ENCODE measurements at places on chromosomes 13 and 19.

DNA sequence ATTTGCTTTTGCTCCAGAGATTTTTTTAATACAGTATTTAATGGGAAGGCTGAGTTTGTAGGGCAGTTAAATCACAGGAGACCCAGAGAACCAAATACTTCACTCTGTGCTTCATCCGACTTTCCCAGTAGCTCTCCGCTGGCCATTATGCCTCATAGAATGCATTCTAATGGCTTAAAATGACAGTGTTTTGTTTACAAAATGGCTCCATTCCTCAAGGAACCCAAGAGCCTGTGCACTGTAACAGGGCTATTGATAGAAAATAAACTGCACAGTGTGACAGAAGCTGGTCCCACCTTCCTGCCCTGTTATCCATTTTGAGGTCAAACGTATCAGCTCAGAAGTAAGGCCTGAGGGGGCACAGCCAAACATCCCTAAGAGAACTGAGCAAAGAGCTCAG is 136.5 kb downstream of the RAP2A start:
- ATAC-seq: no peak

DNA sequence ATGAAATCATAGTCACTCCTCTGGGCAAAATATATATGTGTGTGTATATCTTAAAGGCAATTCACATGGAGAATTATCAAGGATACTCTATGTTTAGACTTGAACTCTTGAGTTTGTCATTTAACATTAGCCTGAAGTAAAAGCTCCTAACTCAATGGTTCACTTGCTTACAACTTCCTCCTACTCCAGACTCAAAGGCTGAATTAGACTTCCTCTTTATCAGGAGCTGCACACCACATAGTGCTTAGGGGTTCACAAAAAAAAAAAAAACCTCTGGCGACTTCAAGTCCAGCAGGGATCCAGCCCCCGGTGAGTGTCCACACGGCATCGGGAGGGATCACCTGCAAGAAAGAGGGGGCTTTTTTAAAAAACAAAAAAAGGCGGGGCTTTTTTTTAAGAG is 68.2 kb upstream of the LSM14A start:
- ATAC-seq: no peak

GRCh38 chr19:40533508-40533907 is 43.2 kb upstream of the SHKBP1 start:
- ATAC-seq: no peak

DNA sequence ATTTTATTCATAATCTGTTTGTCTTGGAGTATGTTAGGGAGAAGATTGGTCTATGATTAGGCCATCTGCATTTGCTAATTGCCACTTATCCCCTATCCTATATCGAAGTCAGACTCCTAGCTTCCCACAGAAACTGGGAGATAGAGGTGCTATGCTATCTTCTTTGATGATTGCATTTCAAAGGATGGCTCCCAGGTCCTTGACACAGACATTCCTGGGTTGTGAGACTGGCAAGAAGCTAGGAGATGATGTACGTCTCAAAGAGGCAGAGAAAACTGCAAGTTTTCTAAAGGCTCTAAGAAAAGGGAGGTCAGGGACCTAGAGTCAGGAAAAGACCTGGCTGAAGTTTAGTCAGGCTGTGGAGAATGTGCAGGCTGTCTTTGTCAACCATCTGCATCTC is 1251.9 kb downstream of the PCDH17 start:
- no peak for ATAC-seq

- ATAC-seq: peak; percentile 9
Observed at GRCh38 chr19:45863840-45864628, at the start of gene FOXA3. Gene FOXA3, plus strand, starts transcription at chr19:45864326. Its CDS starts 131 bp downstream, at chr19:45864457.

- no peak for ATAC-seq
Observed at GRCh38 chr13:45951724-45952123, 100.2 kb upstream of the SIAH3 start.

GRCh38 chr19:17404015-17404414 is 1.4 kb downstream of the BST2 start:
- ATAC-seq: no peak

DNA sequence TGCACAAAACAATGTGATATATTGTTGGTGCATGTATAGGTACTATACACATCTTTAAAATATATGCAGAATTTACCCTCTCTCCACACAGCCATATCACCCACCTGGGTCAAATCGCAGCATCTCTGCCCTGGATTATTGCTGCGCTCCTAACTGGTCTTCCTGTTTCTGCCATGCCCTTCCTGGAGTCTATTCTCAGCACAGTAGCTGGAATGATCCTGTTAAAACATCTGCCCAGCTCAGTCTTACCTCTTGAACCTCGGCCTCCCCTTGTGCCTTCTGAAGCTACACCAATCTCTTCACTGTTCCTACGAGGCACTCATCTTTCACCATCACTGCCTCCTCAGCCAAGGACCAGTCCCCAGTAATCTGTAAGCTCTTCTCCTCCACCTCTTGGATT is 25.5 kb upstream of the TNFRSF19 start:
- ATAC-seq: no peak
